ENCODE measurements at places on chromosomes 13 and 19.
A peak's percentile ranks its signal among the peaks of the same experiment; 100 is the strongest.

- no peak for DNase-seq
Measured at GRCh38 chr19:7874076-7874896, at the start of gene PRR36. TSS of gene PRR36 (minus strand) at chr19:7874390. CDS start at chr19:7873689, 701 bp downstream.

- DNase-seq = peak; percentile 58
Measured at GRCh38 chr19:40592170-40592569, 9.0 kb upstream of the LTBP4 start.

- no peak for DNase-seq
Measured at GRCh38 chr13:111115061-111115964, at the start of gene ARHGEF7. TSS of gene ARHGEF7 (plus strand) at chr13:111115310. CDS start at chr13:111115527, 217 bp downstream.

DNA sequence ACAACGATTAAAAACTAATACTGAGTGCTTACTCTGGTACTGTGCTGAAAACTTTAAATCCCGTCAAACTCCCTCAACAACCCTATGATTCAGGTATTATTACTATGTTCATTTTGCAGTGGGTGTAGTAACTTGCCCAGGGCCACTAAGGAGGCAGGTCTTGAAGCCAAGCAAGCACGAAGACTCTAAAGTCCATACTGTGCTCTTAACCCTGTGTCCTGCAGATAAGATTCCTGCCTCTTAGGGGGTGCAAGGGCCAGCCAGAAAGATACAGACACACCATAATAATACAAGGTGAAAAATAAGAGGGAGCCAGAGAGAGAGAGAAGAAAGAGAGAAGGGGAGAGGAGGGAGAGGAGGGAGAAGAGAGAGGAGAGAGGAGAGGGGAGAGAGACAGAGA, 95.5 kb downstream of the CDADC1 start:
- DNase-seq = no peak

GRCh38 chr19:7820588-7820987, 9.4 kb upstream of the EVI5L start:
- DNase-seq = no peak

DNA sequence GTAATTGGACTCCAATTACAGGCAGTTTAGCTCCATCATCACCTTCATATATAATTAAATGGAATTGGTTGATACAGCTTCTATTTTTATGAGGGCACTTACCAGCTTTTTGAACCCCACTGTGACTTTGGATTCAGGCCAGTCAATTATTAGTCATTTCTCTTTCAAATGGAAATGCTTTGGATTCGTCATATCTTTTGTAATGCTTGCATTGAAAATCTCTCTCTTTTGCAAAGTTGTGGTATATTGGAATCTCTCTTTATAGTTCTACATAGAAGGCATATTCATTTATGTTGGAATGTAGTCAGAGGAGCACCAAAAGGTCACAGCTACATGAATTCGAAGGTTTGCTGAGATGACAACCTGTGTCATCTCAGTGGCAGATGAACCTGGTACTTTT, 1074.3 kb upstream of the SLC10A2 start:
- DNase-seq = no peak

DNA sequence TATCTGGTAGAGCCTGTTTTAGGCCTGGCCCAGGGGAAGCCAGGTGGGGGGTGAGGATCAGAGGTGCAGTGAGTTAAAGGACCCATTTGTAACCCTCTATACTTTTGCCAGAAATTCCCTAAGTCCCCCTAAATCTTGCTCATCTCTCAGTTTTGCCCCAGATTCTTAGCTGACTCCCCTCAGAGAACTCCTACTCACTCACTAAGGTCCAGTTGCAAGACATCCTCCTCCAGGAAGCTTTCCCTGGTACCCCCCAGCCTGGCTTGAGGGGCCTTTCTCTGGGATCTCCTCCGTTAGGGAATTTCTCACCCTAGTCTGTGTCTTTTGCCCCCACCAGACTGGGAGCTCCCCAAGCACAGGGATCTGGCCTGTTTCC, 1.9 kb downstream of the TSKS start:
- no peak for DNase-seq

GRCh38 chr13:110156301-110157049, 150.5 kb downstream of the COL4A1 start:
- no peak for DNase-seq

GRCh38 chr19:47102346-47103060, 11.1 kb downstream of the ZC3H4 start:
- DNase-seq = no peak

- no peak for DNase-seq
Measured at GRCh38 chr13:113448545-113448884, 4.8 kb downstream of the ADPRHL1 start.

DNA sequence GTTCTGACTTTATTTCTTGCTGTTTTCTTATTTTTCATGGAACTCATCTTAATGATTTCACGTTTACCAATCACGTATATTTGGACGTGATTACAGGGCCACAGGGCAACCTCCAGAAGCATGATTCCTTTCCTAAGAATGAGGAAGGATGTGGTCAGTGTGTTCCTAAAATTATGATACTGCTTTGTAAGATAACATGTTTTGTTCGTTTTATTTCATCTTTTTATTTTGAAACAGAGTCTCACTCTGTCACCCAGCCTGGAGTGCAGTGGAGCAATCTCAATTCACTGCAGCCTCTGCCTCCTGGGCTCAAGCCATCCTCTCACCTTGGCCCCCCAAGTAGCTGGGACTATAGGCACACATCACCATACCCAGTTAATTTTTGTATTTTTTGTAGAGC, 24.8 kb upstream of the LAIR1 start:
- no peak for DNase-seq

- DNase-seq = no peak
Measured at GRCh38 chr13:97478247-97478646, 44.3 kb downstream of the RAP2A start.

GRCh38 chr13:26895081-26895807, 134.7 kb upstream of the GPR12 start:
- peak; percentile 8 for DNase-seq

DNA sequence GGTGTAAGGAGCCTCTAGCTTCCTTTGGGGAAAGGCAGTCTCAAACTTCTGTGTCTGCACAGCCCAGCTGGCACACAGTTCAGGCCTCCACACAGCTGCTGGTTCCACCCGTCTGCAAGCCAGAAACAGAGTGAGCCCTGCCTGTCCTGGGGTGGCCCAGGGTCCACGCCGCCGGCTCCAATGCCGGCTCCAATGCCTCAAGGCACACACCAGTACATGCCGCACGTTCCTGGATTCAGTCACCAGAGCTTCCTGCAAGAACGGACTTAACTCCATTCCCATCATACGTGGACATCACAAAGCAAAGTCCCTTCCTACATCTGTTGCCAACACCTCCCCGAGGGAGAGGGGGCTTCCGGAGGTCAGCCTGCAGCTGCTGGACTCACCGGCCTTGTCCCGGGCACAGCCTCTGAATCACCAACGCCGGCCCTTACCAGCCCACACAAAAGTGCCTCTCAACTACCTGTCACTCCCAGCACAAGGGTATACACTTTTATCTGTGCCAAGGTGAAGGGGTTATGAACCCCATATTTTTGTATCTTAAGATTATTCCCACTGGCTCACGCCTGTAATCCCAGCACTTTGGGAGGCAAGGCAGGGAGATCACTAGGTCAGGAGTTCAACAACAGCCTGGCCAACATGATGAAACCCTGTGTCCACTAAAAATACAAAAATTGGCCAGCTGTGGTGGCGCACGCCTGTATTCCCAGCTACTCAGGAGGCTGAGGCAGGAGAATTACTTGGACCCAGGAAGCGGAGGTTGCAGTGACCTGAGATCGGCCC, 8.5 kb downstream of the SH3GL1 start:
- DNase-seq = no peak

DNA sequence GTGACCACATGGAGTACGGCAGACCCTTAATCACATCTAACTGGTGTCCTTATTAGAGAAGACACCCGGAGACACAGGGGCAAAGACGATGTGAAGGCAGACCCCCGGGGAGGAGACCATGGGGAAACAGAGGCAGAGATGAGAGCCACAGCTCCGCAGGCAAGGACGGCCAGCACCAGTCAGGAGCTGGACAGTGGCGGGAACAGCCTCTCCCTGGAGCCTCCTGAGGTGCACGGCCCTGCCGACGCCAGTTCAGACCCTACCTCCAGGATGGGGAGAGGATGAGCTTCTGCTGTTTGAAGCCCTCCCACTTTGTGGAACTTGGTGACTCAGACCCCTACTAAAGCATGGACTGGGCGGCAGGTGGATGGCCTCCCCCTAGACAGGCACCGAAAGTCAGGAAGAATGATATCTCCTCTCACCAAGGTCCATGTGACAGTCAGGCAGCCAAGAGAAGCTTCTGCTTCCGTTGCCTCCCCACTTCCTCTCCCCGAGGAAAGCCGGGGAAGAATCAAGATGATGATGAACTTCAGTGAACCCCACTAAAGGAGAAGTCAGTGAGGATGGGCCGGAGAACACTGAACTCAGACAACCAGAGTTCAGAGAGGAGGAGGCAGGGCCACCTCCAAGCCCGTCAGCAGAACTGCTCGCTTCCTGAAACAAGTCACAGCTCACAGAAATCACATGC, 25.4 kb downstream of the RAB20 start:
- no peak for DNase-seq

DNA sequence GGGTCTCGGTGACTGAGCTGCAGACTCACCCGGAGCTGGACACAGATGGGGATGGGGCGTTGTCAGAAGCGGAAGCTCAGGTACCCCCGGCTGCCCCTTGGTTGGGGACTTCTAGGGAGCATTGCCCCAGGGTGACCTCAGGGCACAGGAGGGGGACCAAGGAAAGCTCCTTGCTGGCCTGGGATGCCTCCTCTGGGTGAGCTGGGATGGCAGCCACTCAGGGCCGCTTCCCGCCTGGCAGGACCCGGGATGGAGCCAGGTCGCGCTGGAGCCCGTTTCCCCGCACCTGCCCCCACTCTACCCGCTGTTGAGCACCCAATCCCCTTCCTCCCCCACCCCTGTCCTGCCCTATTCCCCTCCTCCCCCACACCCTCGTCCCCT, 10.8 kb downstream of the PRKCSH start:
- no peak for DNase-seq

GRCh38 chr13:101155920-101156319, 260.4 kb downstream of the NALCN start:
- DNase-seq = no peak

DNA sequence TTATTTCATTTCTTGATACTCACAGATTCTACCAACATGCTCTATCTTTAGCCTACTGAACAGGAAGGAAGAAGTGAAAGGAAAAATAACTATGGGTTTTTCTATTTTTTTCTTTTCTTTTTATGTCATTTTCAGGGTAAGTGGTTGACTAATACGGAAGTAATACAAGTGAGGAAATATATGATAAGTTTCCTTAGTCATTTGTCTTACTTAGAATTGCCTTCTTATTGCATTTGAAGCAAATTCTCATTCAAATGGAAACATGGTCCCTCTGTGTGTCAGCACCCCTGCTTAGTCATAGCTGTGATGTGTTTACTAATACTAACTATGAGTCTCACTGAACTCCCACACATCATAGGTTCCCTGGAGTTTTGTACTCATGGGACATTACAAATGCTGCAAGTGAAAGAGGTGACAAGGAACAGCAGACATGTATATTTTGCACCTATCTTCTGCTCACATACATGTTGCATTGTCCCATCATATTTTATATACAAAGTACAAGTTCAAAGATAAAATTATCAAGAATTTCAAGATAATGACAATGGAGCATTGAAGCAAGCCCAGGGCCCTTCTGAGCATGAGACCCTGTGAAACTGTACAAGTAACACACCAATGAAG, 60.1 kb downstream of the DCT start:
- peak; percentile 81 for DNase-seq

- DNase-seq = no peak
Measured at GRCh38 chr13:59963383-59963782, 200.3 kb downstream of the DIAPH3 start.

- no peak for DNase-seq
Measured at GRCh38 chr13:47281991-47282390, 385.1 kb upstream of the HTR2A start.

DNA sequence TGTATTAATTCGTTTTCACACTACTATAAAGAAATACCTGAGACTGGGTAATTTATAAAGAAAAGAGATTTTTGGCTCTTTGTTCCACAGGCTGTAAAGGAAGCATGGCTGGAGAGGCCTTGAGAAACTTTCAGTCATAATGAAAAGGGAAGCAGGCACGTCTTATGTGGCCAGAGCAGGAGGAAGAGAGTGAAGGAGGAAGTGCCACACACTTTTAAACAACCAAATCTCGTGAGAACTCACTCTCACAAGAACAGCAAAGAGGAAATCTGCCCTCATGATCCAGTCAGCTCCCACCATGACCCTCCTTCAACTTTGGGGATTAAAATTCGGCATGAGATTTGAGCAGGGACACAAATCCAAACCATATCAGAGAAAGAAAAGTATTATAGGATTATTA, 1255.9 kb upstream of the MIR17HG start:
- no peak for DNase-seq

DNA sequence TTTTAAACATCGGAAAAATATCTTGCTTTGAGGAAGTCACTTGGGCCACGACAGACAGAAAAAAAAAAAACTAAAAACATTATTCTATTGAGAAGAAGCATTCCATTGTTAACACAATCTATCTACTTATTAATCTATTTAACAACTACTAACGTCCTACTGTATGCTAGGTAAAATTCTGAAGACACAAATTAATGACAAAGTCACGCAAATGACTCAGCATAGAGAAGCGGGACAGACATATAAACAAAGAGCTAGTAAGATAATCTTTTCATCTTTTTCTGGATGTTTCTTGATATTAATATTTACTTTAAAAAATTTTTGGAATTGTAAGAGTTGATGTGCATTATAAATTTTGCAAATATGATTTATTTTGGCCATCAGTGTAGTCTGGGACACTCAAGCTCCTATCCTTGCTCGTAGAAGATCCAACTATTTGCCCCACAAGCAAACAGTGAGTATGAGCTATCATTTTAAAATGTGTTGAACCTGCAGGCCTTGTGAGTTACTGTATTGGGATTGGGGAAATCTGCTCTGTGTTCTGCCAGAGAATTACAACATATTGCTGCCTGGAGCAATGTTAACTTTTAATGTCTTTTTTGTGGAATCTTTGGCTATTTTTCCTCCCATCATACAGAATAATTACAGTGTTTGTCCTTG, 109.1 kb downstream of the PCDH9 start:
- DNase-seq = no peak

- no peak for DNase-seq
Measured at GRCh38 chr19:47757617-47758442, 12.5 kb downstream of the NOP53 start.

DNA sequence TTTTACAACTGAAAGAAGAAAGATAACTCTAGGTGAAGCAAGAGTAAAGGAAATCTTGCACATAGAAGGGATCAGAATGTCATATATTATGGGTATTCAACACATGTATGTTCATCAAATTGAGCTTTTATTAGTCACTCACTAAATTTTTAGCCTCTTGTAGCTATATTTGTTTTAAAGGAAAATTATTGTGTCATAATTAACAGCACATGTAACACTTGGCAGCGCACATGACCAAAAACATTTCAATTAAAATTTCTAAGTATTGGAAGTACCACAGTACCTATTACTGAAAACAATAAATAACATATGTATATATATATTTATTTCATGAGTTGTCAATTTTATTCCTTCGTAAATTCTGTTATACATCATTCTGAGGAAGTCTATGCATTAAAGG, 2800.4 kb downstream of the PCDH9 start:
- DNase-seq = no peak

DNA sequence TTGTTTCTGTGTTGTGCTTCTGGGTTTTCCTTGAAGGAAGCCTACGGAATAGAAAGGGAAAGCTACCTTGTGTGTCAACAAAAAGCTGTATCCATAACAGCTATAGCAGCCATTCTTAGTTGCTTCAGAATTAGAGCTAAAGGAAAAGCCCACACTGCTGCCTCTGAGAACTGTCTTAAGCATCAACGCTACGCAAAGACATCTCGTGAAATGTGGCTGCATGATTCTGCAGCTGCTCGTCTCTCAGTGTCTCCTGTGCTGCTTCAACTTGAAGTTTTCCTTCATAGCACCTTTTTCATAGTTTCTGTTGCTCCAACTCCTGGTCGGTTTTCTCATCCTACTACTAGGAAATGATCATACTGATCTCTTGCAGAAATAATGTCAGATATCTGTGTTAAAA, 140.9 kb upstream of the MAB21L1 start:
- DNase-seq = no peak

All from activated CD4-positive, alpha-beta T cell treated with anti-CD3 and anti-CD28 coated beads, Interleukin-2, Interleukin-4, amounts not matched to agents 100 ng/mL and 50 ng/mL, durations not matched to agents 16 hours and 8 hours (primary cell).